Activated CD8-positive, alpha-beta memory T cell treated with anti-CD3 and anti-CD28 coated beads, Interleukin-2, amount 10 ng/mL, durations not matched to agents 7 days and 5 days (primary cell): ENCODE measurements at places on chromosomes 12 and 14. TPM values are rescaled to one million over a fixed set of nuclear protein-coding genes. Genes with fewer than 3 reads are reported as not detected.

DNA sequence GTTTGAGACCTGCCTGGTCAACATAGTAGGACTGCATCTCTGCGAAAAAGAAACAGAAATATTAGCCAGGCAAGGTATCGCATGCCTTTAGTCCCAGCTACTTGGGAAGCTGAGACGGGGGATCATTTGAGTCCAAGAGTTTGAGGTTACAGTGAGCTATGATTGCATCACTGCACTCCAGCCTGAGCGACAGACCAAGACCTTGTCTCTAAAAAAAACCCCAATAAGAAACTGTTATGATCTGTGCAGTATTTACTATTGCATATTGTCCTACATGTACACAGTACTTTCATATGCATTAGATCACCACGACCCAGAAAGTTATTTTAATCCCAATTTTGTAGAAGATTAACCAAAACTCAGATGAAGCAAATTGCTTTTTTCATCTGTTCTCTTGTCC lies 187.5 kb downstream of the PCNX1 start:
- no peaks in the 10 kb centered on the region for H3K27me3 ChIP-seq
- H3K36me3 ChIP-seq, result peaks cover 60% of the 10 kb centered on the region
- DNase-seq, result no peak
- no peak overlapping the region for H3K27ac ChIP-seq
- no peak overlapping the region for H3K4me3 ChIP-seq
- peaks cover 3% of the 10 kb centered on the region for H3K4me1 ChIP-seq

GRCh38 chr14:77031759-77032490 lies 3.4 kb upstream of the IRF2BPL start:
- no peak for DNase-seq
- peaks cover 2% of the 10 kb centered on the region for H3K36me3 ChIP-seq
- peak overlapping the region; percentile 77 for H3K4me3 ChIP-seq
- peak overlapping the region; percentile 94 for H3K27ac ChIP-seq

Gene CCDC197
- not detected for total RNA-seq

Gene PTPRR
- total RNA-seq, result not detected

DNA sequence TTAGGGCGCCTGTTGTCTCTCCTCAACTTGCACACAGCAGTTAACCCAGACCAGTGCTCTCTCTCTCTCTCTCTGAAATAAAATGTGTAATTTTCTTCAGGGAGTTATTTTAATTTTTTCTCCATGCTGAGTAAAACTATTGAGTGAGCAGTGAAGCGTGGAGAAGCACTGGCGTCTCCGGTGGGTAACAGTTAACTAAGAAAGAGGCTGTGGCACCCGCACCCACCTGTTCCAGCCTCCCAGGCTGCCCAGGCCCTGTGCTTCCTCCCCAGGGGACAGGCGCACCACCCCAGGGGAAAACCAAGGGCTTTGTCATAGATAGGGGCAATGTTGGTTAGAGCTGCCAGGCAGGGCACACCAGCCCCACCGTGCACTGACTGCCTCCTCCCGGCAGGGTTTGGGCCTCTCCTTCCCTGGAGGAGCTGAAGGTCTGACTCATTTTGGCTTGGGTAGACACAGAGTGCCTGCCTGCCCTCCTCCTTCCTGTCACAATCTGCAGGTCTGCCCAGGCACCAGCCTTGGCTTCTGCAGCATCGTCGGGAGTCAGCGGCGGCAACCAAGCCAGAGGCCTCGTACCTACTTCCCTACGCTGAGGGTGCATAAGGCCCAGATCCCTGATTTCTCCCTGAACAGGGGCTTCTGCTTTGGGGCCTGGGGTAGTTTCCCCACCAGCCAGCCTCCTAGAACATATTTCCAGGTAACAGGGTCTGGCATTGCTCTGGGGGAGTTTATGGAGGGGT lies 3.9 kb downstream of the HOXC5 start:
- H3K36me3 ChIP-seq, result no peaks in the 10 kb centered on the region
- no peak for DNase-seq
- no peak overlapping the region for H3K27ac ChIP-seq
- no peak overlapping the region for H3K4me3 ChIP-seq

Gene CLECL1
- total RNA-seq, result 2.2 TPM

GRCh38 chr12:49197256-49197655 lies 8.4 kb upstream of the TUBA1A start:
- H3K27me3 ChIP-seq, result peaks cover 23% of the 10 kb centered on the region
- H3K4me3 ChIP-seq, result no peak overlapping the region
- H3K27ac ChIP-seq, result no peak overlapping the region

DNA sequence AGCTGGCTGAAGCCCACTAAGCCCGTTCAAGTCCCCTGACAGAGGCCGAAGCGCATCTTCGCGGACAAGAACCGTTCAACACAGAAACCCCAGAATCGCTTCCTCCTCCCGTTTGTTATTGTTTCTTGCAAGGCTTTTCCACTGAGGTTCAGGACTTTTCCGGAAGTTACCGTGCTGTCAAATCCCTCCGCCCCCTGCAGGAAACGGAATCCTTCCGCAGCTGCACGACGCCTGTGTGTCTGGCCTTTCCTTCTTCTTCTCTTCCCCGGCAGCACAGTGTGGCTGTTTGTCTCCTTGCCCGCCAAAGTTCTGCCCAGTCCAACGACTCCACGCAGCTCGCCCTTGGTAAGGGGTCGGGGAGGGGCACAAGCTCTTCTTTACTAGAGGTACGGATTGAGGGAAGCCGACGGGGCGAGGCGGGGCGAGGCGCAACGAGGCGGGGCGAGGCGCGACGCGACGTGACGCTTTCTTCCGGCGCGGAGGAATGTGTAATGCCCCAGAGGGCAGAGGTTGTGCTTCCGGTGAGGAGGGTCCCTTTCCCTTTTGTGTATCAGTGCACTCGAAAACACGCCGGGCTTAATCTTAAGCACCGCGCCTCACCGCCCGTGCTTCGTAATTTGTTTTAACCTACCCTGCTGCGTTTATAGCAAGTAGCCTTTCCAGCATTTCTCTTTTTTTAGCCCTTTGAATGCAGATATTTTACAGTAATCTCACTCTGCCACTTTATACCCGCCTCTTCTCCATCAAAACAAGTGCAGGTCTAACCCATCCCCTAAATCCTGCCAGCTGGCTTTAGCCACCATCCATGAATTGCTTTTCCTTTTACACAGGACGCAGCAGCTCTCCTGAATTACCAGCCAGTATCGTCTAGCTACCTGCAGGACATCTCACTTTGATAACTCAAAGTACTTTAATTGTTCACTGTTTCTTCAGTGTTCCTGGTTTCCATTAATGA lies at the start of gene KDM5A:
KDM5A (minus strand) TSS at position 179 of the 955 bp plus-strand sequence. CDS start 229 bp downstream, outside the sequence.
- peak within 1 kb of the TSS; percentile 99 for H3K27ac ChIP-seq
- peak; percentile 94 for DNase-seq
- H3K36me3 ChIP-seq, result peaks cover 21% of the 10 kb centered on the region
- H3K4me3 ChIP-seq, result peak within 1 kb of the TSS; percentile 88
- no peaks in the 10 kb centered on the region for H3K27me3 ChIP-seq

GRCh38 chr14:88505621-88506020 lies 49.2 kb downstream of the PTPN21 start:
- no peak overlapping the region for H3K27ac ChIP-seq
- H3K4me3 ChIP-seq, result no peak overlapping the region
- no peak for DNase-seq
- H3K4me1 ChIP-seq, result no peaks in the 10 kb centered on the region
- no peaks in the 10 kb centered on the region for H3K36me3 ChIP-seq
- H3K27me3 ChIP-seq, result peaks cover 40% of the 10 kb centered on the region

- peaks cover 9% of the 10 kb centered on the region for H3K4me1 ChIP-seq
- no peak for DNase-seq
- no peaks in the 10 kb centered on the region for H3K36me3 ChIP-seq
- no peak overlapping the region for H3K4me3 ChIP-seq
- H3K27ac ChIP-seq, result no peak overlapping the region
Measured at GRCh38 chr14:35878272-35879150, 52.4 kb downstream of the BRMS1L start.

DNA sequence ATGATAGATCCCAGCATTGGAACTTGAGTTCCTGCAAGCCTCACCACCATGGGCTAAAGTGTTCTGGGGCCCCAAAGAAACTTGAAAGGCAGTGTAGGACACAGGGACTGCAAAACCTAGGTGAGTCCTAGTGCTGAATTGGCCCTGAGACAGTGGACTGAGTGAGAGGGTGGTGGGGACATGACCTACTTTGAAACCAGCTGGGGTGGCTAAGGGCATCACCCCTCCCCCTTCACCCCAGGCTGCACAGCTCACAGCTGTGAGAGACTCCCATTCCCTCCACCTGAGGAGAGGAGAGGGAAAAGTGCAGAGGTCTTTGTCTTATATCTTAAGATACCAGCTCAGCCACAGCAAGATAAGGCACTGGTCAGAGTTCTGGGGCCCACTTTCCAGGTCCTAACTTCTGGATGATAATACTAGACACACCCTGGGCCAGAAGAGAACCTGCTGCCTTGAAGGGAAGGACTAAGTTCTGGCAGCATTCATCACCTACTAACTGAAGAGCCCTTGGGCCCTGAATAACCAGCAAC lies 62.5 kb downstream of the MAPKAPK5 start:
- no peak overlapping the region for H3K4me3 ChIP-seq
- no peak overlapping the region for H3K27ac ChIP-seq
- H3K4me1 ChIP-seq, result peaks cover 3% of the 10 kb centered on the region
- no peaks in the 10 kb centered on the region for H3K27me3 ChIP-seq
- H3K36me3 ChIP-seq, result peaks cover 27% of the 10 kb centered on the region

DNA sequence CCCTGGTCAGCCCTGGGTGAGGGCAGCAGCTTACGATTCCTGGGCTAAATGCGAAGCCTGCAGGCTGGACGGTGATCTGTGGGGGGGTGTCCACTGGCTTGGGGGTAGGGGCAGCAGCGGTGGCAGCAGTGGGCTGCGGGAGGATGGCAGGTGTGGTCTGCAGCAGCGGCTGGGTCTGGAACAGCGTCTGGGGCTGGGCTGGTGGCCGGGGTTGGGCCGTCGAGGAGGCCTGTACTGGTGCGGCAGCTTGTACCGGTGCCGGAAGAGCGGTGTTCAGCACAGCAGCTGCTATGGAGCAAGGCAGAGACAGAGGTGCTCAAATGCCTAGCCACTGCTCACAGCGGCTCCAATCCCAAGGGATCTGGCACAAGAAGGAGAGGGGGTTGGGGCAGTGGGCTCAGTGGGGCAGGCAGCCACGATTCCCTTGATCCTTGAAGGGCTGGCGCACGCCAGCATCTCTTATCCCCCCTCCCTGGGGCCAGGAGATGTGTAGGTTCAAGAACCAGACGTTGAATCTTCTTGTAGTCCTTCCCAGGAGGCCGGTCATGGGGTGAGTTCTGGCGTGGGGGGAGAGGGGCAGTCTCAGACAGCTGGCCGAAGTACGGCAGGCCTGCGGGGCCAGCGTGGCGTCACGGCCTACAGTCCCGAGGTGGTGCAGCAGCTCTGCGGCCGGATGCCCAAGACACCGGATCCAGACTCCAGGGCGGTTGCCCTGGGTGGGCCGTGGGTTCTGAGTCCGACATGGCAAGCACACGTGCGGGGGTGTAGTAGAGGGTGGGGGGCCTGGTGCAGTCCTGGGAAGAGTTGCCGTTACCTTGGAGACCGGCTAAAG lies 19.9 kb downstream of the POU6F1 start:
- H3K36me3 ChIP-seq, result no peaks in the 10 kb centered on the region
- H3K27me3 ChIP-seq, result no peaks in the 10 kb centered on the region
- no peak overlapping the region for H3K27ac ChIP-seq
- H3K4me3 ChIP-seq, result no peak overlapping the region
- H3K4me1 ChIP-seq, result peaks cover 1% of the 10 kb centered on the region

DNA sequence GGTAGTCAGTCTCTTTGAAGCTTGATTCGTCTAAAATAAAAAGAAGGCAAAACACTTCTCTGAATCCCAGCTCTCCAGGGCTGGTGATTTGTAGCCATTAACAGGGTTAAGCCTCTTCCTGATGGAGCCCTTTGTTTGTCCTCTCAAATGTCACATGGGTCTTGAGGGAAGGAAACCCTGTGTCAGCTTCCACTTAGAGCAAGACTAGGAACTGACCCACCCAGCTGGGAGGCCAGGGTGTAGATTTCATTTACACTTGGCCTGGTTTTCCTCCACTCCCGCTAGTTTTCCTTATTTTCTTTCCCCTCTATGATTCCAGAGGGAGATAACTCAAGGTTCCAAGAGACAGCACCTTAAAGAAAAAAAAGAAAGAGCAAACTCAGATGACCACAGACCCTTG lies 230.5 kb upstream of the EGLN3 start:
- DNase-seq, result no peak
- no peak overlapping the region for H3K4me3 ChIP-seq
- H3K36me3 ChIP-seq, result no peaks in the 10 kb centered on the region
- H3K27me3 ChIP-seq, result no peaks in the 10 kb centered on the region
- H3K27ac ChIP-seq, result no peak overlapping the region
- no peaks in the 10 kb centered on the region for H3K4me1 ChIP-seq

- no peaks in the 10 kb centered on the region for H3K4me1 ChIP-seq
- H3K36me3 ChIP-seq, result no peaks in the 10 kb centered on the region
- peaks cover 15% of the 10 kb centered on the region for H3K27me3 ChIP-seq
- H3K27ac ChIP-seq, result no peak overlapping the region
Measured at GRCh38 chr12:100365411-100365810, 8.5 kb downstream of the SLC17A8 start.

DNA sequence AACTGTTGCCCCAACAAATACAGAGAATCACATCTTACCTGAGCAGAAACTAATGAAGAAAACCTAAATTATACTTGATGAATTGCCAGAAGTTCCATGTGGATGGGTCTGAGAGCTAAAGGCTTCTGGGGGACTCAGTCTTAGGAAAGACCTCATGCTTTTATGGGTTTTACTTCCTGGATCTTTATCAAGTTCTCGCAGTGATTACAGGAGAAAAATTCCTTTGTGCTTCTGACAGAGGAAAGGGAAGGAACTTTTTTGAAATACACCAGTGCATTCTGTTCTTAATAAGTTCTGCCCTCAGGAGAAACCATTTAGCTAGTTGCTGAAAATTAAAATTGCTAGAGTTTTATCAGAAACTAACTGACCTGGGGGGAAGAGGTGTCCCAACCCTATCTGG lies 203.9 kb upstream of the KITLG start:
- H3K27me3 ChIP-seq, result no peaks in the 10 kb centered on the region
- no peak for DNase-seq
- no peaks in the 10 kb centered on the region for H3K36me3 ChIP-seq
- H3K27ac ChIP-seq, result no peak overlapping the region

Gene ADAMTS20
- not detected for total RNA-seq

Gene TAS2R10
- 0.29 TPM for total RNA-seq

Gene BIN2
- total RNA-seq, result 109 TPM

Gene KCNMB4
- 0.40 TPM for total RNA-seq

GRCh38 chr12:2115101-2115845 lies 62.5 kb downstream of the CACNA1C start:
- no peaks in the 10 kb centered on the region for H3K4me1 ChIP-seq
- no peaks in the 10 kb centered on the region for H3K36me3 ChIP-seq
- no peaks in the 10 kb centered on the region for H3K27me3 ChIP-seq
- no peak overlapping the region for H3K4me3 ChIP-seq

DNA sequence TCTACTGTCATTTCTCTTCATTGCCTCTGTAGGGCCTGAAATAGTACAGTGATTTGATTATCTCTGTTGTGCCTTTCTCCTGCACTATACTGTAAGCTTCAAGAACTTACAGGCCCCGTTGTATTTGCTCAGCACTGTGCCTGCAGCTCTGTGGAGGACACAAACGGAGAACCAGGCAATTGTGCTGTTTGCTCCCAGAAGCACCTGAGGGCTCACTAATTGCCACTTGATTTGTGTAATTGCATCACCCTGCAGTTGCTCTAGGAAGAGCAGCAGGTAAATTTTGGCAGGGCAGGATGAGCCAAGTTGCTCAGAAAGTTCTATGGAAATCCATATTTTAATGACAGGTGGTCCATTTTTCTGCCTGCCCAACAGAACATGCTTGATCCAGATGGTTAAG lies 11.6 kb upstream of the KRT82 start:
- no peaks in the 10 kb centered on the region for H3K36me3 ChIP-seq
- peaks cover 22% of the 10 kb centered on the region for H3K27me3 ChIP-seq
- H3K4me1 ChIP-seq, result peaks cover 4% of the 10 kb centered on the region
- DNase-seq, result no peak
- no peak overlapping the region for H3K4me3 ChIP-seq

- H3K36me3 ChIP-seq, result peaks cover 8% of the 10 kb centered on the region
- H3K4me3 ChIP-seq, result no peak overlapping the region
- H3K4me1 ChIP-seq, result peaks cover 27% of the 10 kb centered on the region
- H3K27ac ChIP-seq, result peak overlapping the region; percentile 13
- DNase-seq, result peak; percentile 62
Measured at GRCh38 chr12:27207615-27208413, 36.3 kb upstream of the STK38L start.
